ENCODE measurements at places on chromosomes 2 and 18.

DNA sequence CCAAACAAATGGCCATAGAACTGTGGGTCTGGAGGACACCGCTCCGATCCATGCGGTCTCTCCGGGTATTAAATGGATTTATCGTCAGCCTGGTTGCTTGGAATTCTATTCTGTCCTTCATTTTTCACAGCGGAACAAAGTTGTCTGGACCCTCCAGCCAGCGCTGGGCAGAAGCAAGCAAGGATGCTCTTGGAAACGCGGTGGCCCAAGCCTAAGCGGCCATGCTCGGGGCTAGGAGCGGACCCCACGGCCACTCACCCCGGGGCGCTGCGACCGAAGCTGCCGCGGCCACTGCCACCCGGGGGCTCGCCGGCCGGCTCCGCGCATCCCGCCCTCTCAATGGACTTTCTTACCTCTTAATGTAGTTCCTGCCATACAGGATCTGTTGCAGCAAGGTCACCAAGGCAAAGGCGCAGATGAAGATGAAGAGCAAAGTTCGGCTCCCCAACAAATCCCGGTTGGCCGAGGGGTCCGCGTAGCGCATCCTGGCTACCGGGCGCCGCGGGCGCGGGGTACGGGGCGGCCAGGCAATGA lies 761 bp downstream of the ST8SIA5 start:
- no peak overlapping the region for H3K27ac ChIP-seq
- H3K4me1 ChIP-seq = peaks cover 21% of the 10 kb centered on the region
- H3K4me3 ChIP-seq = peak overlapping the region; percentile 66
- H3K36me3 ChIP-seq = no peaks in the 10 kb centered on the region
- DNase-seq = no peak
- peaks cover 44% of the 10 kb centered on the region for H3K27me3 ChIP-seq

DNA sequence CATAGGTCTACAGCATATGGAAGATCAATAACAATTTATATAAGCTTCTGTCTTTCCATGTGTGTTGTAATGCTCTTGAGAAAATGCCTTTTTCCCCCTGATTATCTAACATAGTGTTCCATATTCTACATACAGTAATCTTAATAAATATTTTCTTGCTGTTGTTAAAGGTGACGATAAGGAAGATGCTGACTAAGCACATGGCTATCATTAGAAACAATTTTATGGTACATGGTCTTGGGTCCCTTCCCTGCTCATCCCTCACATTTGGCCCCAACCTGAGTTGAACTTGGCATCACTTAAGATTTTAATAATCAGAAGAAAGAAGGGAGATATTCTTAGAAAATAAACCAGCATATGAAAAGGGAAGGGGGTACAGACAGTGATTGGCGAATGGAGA lies 382.1 kb upstream of the CDH20 start:
- H3K27me3 ChIP-seq = no peaks in the 10 kb centered on the region
- H3K27ac ChIP-seq = no peak overlapping the region
- no peak for DNase-seq

DNA sequence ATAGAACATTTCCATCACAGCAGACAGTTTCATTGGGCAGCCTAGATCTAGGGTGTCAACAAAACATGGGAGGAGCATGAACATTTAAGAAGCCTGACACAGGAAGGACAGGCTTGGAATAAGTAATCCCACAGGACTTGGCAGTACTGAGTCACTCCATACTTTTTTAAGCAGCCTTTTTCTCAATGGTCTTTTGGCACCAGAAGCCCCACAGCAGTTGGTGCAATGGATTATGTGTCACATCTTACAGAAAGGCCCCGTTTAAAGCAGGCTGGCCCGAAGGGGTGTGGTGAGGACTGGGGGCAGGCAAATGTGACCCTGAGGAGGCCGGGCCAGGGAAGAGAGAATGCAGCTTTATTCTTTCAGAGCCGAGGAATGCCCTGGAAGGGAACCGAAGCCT lies 26.6 kb downstream of the SPTBN1 start:
- H3K27ac ChIP-seq = no peak overlapping the region
- no peaks in the 10 kb centered on the region for H3K4me1 ChIP-seq
- DNase-seq = no peak
- peaks cover 3% of the 10 kb centered on the region for H3K36me3 ChIP-seq

GRCh38 chr2:135791418-135792190 lies 45.4 kb downstream of the LCT start:
- H3K27me3 ChIP-seq = no peaks in the 10 kb centered on the region
- H3K4me3 ChIP-seq = no peak overlapping the region
- H3K36me3 ChIP-seq = peaks cover 10% of the 10 kb centered on the region
- H3K27ac ChIP-seq = no peak overlapping the region
- H3K4me1 ChIP-seq = peaks cover 23% of the 10 kb centered on the region

DNA sequence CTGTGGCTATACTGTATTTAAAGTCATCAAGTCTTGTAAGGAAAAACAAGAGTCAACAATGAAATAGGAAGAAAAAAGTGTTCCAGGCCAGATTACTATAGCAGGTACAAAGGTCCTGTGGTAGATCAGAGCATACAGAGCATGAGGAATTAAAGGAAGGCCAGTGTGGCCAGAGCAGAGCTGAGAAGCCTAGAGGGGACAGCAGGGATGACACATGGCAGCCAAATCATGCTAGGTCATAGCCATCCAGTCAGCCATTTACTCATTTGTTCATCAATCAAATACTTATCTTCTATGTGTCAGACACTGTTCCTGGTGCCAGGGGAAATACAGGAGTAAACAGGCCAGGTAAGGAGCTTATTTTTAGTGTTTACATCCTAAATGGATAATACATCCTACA lies 24.3 kb downstream of the ADD2 start:
- H3K4me3 ChIP-seq = no peak overlapping the region
- peaks cover 5% of the 10 kb centered on the region for H3K27me3 ChIP-seq
- peaks cover 4% of the 10 kb centered on the region for H3K4me1 ChIP-seq

DNA sequence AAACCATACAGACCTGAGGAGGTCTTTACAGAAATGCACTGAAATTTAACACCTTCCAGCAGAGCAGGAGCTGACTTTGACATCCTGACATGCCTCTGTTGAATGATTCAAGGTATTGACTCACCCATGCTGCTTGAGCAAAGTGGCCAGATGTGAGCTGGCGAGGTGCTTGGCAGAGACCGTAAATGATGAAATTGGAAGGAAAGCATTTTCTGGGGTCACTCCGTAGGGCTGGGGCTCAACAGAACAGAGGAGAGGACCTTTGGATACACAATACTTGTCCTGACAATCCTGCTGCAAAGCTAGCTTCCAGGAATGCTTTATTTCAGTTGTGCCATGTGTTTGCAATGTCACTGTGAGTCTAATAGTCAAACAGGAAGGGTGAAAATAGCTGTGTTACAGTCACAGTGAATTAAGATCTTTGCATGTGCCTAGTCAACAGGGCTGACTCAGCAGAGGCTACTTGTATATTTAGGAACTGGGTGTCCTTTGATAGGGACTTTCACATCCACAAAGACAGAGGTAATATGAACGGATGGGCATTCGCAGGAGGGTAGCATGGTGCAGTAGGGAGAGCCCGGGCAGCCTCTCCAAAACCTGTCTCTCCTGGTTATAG lies 31.6 kb upstream of the NCK2 start:
- no peak overlapping the region for H3K4me3 ChIP-seq
- no peak overlapping the region for H3K27ac ChIP-seq

- H3K4me1 ChIP-seq = peaks cover 5% of the 10 kb centered on the region
- H3K27me3 ChIP-seq = peaks cover 44% of the 10 kb centered on the region
- no peak for DNase-seq
- H3K36me3 ChIP-seq = peaks cover 7% of the 10 kb centered on the region
- no peak overlapping the region for H3K4me3 ChIP-seq
These were observed 2.4 kb downstream of the SRD5A2 start for GRCh38 chr2:31578316-31578715.

DNA sequence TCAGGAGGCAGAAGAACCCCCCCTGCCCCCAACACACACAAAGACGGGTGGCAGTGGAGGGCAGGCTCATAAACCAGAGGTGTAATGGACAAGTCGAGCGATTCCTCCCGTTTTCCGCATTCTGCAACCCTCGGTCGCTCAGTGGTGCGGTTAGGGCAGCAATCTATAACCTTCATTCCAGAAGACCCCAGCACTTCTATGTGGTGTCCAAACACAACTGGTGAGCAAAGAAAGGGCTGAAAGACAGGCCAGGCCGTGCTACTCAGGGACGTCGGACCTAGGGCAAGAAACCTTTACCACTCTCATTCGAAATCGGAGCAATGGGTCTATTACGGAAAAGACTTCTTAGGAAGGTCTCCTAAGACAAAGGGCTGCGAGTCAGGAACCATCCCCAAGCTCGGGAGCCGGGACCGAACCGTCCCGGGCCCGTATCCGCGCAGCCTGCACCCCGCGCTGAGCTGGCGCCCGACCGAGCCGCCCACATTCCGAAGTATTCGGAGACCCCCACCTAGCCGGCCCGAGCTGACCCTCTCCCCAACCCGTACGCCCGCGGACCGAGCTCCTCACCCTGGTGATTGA lies 568 bp downstream of the ARL5A start:
- no peaks in the 10 kb centered on the region for H3K36me3 ChIP-seq
- H3K27ac ChIP-seq = peak overlapping the region; percentile 92

- peaks cover 38% of the 10 kb centered on the region for H3K36me3 ChIP-seq
- H3K4me1 ChIP-seq = peaks cover 31% of the 10 kb centered on the region
- no peaks in the 10 kb centered on the region for H3K27me3 ChIP-seq
- peak overlapping the region; percentile 96 for H3K27ac ChIP-seq
- peak overlapping the region; percentile 82 for H3K4me3 ChIP-seq
- DNase-seq = peak; percentile 78
These were observed 1.2 kb downstream of the YPEL5 start for GRCh38 chr2:30147715-30148610.

DNA sequence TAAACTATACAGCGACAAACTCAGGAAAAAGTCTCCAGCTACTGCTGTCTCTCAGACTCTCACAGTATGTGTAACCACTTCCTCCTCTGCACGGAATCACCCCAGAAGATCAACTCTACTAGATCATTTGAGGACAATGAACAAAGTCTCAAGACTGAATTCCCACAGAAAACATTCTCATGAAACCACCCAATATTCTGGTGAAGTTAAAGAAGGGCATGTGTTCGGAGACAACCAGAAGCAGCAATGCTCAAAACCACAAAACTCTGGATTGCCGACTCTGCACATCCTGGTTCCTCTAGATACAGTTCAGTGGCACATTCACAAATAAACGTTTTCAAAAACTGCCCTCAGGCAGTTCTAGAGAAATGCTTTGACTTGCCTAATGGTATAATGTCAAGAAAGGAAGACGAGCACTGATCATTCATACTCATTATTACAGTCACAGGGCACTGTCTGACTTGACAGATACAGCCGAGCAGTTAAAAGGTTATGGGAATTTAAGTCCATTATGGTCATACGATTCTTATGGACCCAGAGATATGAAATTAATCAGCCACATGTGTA lies 91.9 kb upstream of the STK17B start:
- peak overlapping the region; percentile 72 for H3K4me3 ChIP-seq
- peak overlapping the region; percentile 96 for H3K27ac ChIP-seq
- H3K4me1 ChIP-seq = peaks cover 71% of the 10 kb centered on the region

GRCh38 chr2:77962943-77963342 lies 440.8 kb upstream of the LRRTM4 start:
- no peaks in the 10 kb centered on the region for H3K36me3 ChIP-seq
- H3K4me3 ChIP-seq = no peak overlapping the region
- no peaks in the 10 kb centered on the region for H3K4me1 ChIP-seq
- H3K27me3 ChIP-seq = no peaks in the 10 kb centered on the region
- DNase-seq = no peak

- H3K27ac ChIP-seq = no peak overlapping the region
- no peak overlapping the region for H3K4me3 ChIP-seq
- H3K4me1 ChIP-seq = peaks cover 20% of the 10 kb centered on the region
These were observed 130.5 kb downstream of the LPIN1 start for GRCh38 chr2:11876889-11877288.

GRCh38 chr2:6442252-6442985 lies 423.3 kb downstream of the CMPK2 start:
- H3K4me3 ChIP-seq = no peak overlapping the region
- DNase-seq = no peak
- no peaks in the 10 kb centered on the region for H3K4me1 ChIP-seq

DNA sequence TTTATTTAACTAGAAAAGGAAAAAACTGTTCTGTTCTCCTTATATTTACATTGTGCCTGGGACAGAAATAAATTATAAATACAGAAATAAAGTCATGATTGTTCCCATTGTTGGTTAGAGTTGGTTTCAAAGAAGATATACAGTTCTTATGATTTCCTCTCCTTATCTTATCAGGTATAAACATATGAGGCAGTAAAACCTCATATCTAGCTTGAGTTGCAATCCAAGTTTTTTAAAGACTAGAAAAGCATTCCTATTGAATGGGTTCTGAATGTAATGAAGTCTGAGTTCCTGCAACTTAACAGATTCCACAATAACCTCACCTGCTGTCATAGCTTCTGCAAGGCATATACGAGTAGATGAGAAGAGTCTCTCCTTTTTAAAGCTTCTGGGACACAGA lies 114.7 kb upstream of the CAVIN2 start:
- no peak overlapping the region for H3K27ac ChIP-seq
- H3K36me3 ChIP-seq = no peaks in the 10 kb centered on the region
- no peak for DNase-seq
- H3K4me3 ChIP-seq = no peak overlapping the region

DNA sequence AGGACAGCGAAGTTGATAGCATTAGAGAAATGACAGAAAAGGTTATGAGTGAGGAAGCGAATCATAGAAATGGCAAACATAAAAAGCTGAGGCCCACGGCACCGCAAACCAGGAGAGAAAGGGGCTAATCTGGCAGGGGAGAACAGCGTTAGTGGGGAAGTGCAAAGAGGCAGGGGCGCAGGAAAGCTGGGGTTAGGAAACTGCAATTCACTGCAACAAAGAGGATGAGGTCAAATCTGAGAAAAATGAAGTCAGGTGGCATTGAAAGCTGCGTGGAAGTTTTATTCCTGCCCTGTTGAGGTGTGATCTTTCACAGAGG lies 653 bp upstream of the ABI2 start:
- H3K36me3 ChIP-seq = no peaks in the 10 kb centered on the region
- H3K27ac ChIP-seq = peak overlapping the region; percentile 85
- H3K4me1 ChIP-seq = peaks cover 12% of the 10 kb centered on the region
- H3K27me3 ChIP-seq = no peaks in the 10 kb centered on the region

GRCh38 chr18:23515911-23516546 lies 12.7 kb downstream of the RMC1 start:
- H3K4me1 ChIP-seq = peaks cover 14% of the 10 kb centered on the region
- peak; percentile 44 for DNase-seq
- no peak overlapping the region for H3K4me3 ChIP-seq
- H3K27ac ChIP-seq = peak overlapping the region; percentile 44

DNA sequence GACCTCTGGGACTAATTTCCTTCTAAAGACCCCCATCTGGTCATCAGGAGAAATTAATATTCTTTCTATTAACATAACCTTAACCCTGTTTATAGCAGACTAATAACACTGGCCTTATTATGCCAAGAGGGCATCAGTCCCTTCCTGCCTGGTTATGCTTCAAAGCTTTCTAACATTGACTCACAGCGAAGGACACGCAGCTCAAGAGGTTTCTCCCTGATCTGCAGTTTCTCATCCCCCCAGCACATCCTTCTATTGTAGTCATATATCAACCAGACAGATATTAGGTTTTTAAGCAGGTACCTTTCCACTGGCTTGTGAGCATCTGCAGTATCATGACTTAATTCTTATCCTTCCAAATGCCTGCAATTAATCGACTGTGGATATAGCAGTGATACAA lies 100.0 kb upstream of the CXCR4 start:
- H3K27ac ChIP-seq = peak overlapping the region; percentile 86
- no peaks in the 10 kb centered on the region for H3K36me3 ChIP-seq
- no peak overlapping the region for H3K4me3 ChIP-seq
- DNase-seq = peak; percentile 60
- H3K4me1 ChIP-seq = peaks cover 87% of the 10 kb centered on the region
- no peaks in the 10 kb centered on the region for H3K27me3 ChIP-seq

- no peak overlapping the region for H3K27ac ChIP-seq
- no peak overlapping the region for H3K4me3 ChIP-seq
- no peaks in the 10 kb centered on the region for H3K27me3 ChIP-seq
- DNase-seq = no peak
These were observed 832.2 kb upstream of the FANCL start for GRCh38 chr2:59073286-59073685.
